ENCODE measurements at places on chromosomes 12 and 14.
A peak's percentile ranks its signal among the peaks of the same experiment; 100 is the strongest.

GRCh38 chr12:11771356-11771755, 121.9 kb downstream of the ETV6 start:
- no peak for DNase-seq

DNA sequence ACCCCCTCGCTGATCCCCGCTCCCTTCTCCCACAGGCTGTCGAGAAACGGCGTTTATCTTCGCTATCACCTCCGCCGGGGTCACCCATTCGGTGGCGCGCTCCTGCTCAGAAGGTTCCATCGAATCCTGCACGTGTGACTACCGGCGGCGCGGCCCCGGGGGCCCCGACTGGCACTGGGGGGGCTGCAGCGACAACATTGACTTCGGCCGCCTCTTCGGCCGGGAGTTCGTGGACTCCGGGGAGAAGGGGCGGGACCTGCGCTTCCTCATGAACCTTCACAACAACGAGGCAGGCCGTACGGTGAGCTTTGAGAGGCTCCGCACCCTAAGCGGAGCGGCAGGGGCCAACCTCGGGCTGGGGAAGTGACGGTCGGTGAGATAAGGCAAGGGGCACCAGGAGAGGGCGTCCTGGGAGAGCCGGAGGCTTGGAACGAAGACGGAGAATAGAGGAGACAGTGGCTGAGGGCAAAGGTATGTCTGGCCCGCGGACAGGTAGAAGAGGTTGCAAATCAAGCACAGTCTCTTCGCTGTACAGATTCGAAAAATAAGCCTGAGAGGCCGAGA, 2.3 kb downstream of the WNT1 start:
- peak; percentile 30 for DNase-seq

- no peak for DNase-seq
These were observed 1071.0 kb downstream of the SLC6A15 start for GRCh38 chr12:83841620-83842019.

DNA sequence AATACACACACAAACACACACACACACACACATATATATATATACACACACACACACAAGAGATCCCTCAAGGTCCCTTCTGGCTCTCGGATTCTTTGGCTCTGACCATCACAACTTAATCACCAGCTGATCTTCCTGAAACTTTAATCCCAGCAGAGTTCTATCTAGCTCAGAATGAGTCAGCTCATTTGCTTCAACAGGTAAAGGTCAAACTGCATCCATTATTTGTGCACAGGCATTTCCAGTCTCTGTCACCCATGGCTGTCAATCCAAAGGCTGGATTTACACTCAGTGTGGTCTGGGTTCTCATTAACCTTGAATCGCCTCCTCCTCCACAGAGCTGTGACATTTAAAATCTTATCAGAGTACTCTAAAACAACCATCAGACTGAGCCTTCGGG, 113.3 kb upstream of the TMPO start:
- DNase-seq = no peak

- DNase-seq = no peak
These were observed 11.9 kb downstream of the NRDE2 start for GRCh38 chr14:90319634-90320541.
